ENCODE measurements at places on chromosomes 12 and 14.

DNA sequence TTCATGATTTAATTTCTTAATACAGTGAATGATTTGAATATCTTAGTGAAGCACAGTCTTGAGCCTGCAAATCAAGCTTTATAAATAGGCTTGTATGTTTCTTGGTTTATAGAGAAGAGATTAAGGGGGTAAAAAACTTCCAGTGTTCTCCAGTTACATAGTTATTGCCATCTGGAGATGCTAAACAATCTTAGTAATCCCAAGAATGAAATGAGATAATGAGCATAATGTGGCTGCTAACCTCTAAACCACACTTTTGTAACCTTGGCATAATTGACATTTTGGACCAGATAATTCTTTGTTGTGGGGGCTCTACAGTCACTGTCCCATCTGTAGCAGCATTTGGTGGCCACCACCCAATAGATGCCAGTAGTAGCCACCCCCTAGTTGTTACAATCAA, 316.8 kb downstream of the CCDC91 start:
- DNase-seq: no peak

GRCh38 chr14:34460841-34461240, 1.2 kb downstream of the SPTSSA start:
- DNase-seq: no peak

GRCh38 chr12:68435816-68436215, 103.7 kb upstream of the MDM1 start:
- no peak for DNase-seq

DNA sequence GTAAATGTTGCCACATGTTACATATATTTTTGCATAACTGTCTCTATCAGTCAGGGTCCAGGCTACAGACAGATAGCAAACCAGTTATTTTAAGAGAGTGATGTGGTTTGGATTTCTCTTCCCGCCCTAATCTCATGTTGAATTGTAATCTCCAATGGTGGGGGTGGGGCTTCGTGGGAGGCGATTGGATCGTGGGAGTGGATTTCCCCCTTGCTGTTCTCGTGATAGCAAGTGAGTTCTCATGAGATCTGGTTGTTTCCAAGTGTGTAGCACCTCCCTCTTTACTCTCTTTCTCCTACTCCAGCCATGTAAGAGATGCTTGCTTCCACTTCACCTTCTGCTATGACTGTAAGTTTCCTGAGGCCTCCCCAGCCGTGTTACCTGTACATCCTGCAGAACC, 704.2 kb upstream of the TBX3 start:
- DNase-seq: no peak

DNA sequence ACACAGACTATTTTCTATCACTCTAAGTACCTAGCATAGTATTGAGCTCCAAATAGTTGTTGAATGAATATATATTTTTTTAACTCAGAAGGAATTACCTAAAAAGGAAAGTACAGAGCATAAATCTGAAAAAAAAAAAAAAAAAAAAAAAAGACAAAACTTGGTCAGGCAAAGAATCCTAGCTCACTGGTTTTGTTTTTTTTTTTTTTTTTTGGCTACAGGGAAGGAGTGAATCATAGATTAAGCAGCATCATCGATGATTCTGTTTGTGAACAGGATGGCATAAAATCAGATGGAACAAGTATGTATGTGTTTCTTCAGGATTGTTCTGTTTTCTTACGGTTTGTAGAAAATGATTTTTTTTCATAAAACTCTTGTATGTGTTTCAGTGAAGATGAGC, 66.1 kb upstream of the BCAT1 start:
- no peak for DNase-seq

DNA sequence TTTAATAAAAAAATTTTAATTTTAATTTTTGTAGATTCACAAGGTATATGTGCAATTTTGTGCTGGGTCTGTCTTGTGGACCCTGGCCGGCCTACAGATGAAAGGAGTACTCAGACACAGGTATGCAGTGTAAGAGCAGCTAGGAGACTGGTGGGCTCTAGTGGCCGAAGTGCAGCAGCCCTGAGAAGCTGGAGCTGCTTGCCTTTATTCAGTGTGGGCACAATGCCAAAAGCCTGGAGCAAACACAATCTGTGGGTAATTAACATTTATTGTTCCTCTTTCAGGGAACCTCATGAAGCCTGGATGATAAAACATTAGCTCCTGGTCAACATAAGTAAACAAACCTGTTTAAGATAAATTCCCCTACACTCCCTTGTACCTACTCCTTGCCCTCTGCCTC, 135.7 kb upstream of the SEL1L start:
- DNase-seq: no peak

DNA sequence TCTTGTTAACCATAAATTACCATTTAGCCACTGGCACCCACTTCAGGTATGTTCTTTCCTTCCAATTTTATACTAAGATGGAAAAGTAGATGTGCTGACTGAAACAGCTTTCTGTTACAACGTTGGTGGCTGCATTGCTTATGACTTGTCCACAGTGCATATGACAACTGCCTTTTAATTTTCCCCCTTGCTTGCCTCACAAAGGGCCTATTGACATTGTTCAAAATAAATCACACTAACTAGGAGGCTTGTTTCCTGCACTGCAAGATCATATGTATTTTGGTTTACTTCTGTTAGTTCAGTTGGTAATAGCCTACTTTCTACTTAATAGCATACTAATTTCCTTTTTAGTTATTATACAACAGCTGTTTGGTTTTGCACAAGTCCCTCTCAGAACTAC, 55.4 kb downstream of the SCAF11 start:
- no peak for DNase-seq

All from stimulated activated CD8-positive, alpha-beta memory T cell treated with anti-CD3 and anti-CD28 coated beads, Interleukin-4, amount 100 ng/mL, for 1 hour (primary cell).